Suprapubic skin (tissue), 4 donors: ENCODE measurements at places on chromosomes 6 and 20. TPM values are rescaled to one million over a fixed set of nuclear protein-coding genes. Genes with fewer than 3 reads are reported as not detected.

GRCh38 chr20:41960166-41960565 lies 342.0 kb upstream of the CHD6 start:
- DNase-seq: no peak

- no peak for DNase-seq
These were observed 173.1 kb downstream of the EYA2 start for GRCh38 chr20:47067776-47068175.

DNA sequence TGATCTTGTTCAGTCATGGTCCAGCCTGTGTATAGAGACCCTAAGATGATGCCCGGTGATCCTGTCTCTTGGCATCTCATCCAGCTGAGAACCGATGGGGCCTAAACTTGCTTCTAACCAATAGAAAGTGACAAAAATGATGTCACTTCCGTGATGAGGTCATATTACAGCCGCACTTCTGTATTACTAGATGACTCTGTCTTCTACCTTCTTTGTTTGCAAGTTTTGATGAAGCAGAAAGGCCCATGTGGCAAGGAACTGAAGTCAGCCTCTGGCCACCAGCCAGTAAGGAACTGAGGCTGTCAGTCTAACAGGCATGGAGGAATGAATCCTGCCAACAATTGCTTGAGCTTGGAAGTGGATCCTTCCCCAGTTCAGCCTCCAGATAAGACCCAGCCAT lies 32.8 kb upstream of the HLA-C start:
- no peak for DNase-seq

- DNase-seq: no peak
These were observed at the start of gene C6orf58 for GRCh38 chr6:127576874-127577273. C6orf58 (plus strand) TSS chr6:127577174; CDS start chr6:127577186, 12 bp downstream.

- no peak for DNase-seq
These were observed 167.3 kb downstream of the CDH26 start for GRCh38 chr20:60125513-60125912.

DNA sequence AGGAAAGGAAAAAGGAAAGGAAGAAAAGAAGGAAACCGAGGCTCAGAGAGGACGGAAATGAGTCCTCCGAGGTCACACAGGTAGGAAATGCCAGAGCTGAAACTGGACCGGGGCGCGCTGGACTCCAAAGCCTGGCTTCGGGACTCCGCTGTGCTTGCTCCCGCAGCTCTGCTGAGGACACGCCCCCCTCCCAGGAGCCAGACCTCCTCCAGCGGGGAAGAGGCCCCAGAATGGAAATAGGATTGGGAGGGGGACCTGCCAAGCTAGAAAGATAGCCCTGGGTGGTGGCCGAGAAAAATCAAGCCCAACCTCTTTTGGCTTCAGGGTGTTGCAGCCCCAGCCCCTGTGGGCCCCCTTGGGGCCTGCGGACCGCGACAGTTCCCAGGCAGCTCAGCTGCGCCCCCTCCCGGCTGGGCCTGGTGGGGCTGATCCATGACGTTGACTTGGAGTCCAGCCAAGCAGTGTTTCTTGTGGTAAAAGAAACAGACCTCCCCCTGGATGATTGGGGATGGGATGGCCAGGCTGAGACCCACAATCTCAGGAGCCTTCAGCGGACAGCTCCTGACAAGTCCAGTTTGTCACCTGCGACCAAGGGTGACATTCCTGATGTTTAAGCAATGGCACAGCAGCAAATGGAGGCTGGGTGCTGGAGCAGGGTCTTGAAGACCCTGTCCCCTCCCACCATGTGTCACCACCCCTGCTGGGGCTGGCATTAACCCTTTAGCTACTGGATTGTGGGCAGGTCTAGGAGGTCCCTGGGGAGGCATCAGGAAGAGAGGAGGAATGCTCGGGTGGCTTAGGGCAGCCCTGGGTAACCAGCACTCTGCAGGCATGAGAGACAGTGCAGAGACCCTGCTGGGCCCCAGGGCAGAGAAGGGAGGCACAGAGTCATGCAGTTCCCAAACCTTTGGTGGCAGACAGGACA lies 55.4 kb downstream of the RIPOR3 start:
- DNase-seq: no peak

GRCh38 chr6:89987140-89987539 lies 92.9 kb downstream of the GJA10 start:
- DNase-seq: no peak

GRCh38 chr6:32271429-32271828 lies 47.6 kb upstream of the NOTCH4 start:
- no peak for DNase-seq

DNA sequence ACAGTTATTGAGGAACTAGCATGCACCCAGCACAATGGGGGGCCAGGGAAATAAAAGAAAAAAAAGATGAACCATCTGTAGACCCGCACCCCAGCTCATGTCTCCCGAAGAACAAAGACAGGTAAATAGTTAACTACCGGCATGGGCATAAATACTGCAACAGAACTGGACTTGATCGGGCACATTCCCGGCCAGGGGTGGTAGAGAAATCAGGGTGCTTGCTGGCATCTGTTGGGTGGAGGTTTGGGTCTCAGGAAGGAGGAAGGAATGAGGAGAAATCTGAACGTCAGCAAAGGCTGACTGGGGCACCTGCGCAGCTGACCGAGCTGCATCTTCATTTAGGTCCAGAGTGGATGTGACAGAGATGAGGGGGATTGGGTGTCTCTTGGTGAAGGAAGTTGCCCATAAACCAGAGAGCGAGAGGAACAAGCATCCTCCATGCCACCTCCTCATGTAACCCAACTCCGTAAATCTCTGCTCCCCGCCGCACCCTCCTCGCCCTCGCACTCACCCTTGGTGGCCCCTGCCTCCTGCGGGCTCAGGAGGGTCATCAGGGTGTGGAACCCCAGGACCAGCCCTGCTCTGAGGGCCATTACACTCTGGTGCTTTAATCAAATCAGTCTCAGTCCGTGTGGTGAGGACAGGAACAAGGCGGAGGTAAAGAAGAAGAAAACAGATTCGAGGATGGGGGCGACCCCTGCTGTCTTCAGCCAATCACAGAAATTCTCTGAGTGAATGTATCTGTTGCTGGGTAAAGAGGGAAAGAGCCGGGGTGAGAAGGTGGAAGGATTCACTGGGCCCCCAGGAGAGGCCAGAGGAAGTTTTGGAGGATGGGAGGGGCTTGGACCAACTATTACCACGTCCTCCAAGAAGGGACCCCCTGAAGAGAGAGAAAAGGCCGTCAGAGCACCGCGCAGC lies at the start of gene HLA-DOA:
Gene HLA-DOA, minus strand, starts transcription at position 648 of the 918 bp plus-strand sequence.
- DNase-seq: no peak

DNA sequence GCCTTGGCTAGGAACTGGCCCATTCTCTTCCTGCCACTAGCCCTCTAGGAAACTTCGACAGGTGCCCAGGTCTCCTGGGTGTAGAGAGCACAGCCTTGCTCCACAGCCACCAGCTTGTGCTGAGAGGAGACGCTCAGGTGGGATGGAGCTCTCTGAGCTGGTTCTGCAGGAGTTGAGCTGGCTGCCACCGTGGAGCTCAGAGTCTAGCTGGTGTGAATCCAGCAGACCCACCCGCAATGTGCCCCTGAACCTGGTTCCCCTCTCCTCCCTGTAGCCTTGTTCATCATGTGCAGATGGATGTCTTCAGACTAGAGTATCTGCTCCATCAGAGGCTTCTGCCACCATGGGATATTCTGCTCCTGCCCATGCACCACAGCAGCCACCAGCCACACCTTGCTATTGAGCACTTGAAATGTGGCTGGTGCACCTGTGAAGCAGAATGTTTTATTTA lies 222.5 kb downstream of the SYNDIG1 start:
- peak; percentile 21 for DNase-seq

- no peak for DNase-seq
These were observed 32.0 kb upstream of the SCRT2 start for GRCh38 chr20:707451-708110.

DNA sequence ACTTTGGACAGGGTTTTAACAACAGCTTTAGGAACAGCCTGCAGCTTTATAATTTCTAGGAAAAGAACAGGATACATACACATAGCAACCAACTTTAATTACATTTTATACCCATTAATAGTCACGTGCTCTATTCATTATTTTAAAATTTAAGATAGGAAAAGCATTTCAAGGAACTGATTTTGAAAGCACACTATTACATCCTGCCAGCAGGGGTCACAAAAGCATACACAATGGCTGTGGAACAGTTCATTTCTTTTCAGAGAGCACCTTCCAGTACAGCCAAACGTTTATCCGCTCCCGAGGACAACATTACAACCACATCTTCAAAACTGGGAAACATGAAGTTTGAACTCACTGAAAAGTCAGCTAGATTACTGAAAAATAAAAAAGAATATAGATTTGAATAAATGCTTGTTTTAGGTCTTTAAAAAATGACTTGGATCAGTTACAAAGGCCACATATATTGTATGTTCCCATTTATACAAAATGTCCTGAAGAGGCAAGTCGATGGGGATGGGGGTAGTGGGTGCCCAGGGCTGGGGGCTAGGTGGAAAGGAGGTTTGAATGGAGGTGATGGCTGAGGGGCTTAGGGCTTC lies 104.6 kb upstream of the EXOC2 start:
- DNase-seq: no peak

DNA sequence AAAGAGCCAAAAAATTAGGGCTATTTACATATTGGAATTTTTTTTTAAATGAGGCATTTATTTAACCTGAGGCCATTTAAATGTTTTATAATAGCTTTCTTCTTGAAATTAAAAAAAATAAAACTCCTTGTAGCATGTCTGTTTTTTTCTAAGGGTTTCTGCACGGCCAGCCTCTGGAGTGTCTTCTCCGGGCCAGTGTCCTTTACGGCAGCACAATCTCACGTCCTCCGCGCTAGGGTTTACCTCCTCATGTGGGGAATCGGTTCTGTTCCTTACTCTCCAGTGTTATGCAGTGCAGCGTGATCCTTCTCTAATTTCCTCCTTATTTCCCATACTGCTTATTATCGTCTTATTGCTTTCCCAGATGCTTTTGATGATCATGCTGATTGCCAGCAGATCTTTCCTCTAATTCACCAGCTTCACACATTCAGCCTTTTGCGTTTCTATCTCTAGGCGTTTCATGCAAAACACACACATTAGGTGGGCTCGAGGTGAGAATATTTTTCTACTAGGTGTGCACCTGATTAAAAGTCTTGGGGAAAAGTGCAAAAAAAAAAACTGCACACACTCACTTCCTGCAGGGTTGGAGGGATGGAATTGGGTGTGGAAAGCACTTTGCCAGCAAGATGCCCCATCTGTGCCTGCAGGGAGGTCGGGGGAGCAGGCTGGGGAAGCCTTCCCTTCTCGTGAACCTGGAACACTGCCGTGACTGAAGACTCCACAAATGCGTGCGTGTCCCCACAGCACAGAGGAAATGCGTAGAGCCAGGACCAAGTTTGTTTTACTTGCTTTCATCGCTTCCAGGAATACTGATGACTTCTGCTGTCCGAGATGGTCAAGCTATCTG lies 56.1 kb downstream of the PSMG4 start:
- peak; percentile 58 for DNase-seq

DNA sequence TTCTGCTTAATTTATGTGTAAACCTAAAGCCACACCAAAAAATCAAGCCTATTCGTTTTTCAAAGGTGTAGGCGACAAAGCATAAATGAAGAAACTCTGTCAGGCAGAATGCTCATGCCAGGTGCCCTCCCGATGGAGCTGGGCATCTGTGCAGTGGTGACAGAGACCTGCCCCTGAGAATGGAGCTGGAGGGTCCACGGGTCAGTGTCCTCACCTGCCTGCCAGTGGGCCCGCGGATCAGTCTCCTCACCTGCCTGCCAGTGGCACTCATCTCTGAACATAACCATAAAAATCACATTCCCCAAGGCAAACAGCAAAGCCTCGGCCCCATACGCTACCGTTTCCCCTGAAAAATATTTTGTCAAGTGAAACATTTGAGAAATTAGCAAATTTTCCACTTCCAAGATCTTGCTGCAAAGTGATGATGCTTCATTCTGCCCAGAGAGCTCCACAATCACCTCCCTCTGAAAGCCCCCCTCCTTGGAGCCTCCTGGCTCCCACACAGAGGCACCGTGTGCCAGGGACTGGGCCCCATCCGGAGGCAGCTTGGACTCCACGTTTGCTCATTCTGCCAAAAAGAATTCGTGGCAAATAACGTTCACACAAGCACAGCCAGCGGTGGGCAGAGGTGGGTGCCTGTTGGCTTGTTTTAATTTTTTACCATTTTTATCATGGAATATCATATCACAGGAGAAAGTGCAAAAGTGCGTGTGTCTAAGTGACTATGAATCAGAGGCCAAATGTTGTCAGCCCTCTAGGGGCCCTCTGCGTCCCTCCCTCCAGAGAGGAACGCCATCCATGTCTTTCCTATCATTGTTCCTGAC lies 88.8 kb downstream of the YTHDF1 start:
- DNase-seq: peak; percentile 43

DNA sequence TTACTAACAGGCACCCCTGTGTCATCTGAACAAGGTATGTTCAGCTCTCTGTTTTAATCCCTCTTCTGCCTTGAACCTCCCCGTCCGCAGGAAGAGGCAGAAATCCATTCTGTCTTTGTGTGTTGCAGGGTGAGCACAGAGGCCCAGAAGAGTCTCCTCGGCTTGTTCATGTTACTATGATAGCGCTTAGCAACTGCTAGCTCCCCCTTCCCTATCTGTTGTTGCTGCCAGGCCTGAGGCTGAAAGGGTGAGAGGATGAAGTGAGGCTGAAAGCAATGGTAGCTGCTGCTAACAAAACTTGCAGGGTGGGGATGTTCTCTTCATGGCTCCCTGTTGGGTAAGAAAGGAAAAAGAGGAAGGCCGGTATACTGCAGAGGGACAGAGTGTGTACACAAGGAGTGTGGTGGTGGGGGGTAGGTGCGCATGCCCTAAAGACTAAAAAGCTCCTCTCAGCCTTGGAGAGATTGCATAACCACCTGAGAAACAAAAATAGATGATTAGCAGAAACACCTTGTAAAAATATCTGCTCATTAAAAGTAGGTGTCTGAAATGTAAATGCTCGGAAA lies 55.2 kb upstream of the CITED2 start:
- DNase-seq: no peak

DNA sequence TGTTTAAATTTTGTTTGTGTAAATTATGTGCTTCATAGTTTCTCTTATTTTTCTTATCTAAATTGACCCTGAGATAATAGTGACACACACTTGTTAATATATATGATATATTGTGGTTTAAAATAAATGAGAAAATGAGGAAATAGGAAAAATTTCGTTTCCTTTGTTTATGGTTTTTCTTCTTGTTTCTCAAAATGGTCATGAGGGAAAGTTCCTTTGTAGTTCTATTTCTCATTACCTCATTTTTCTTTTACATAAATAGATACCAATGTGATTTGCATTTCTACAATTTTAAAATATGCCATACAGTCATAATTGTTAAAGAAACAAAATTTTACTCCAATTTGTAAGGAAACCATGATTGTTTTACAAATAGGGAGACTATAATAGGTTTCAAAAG lies 9.2 kb downstream of the OR2A4 start:
- DNase-seq: no peak

The MROH8 gene
- total RNA-seq: 4.7 TPM

The GHRH gene
- not detected for total RNA-seq

The SLC22A1 gene
- total RNA-seq: not detected

The CLPSL1 gene
- total RNA-seq: not detected

The LY6G6C gene
- 376 TPM for total RNA-seq

The NCOA3 gene
- total RNA-seq: 45.1 TPM

The SYTL3 gene
- 5.1 TPM for total RNA-seq

The FITM2 gene
- total RNA-seq: 15.9 TPM

The SCRT2 gene
- total RNA-seq: not detected

The LTA gene
- total RNA-seq: not detected

The RSPH4A gene
- 0.81 TPM for total RNA-seq
